ENCODE measurements at places on chromosomes 6 and 20.

GRCh38 chr20:53688085-53688484 is 94.4 kb upstream of the ZNF217 start:
- DNase-seq = no peak

GRCh38 chr6:37170273-37171200 is 585 bp downstream of the PIM1 start:
- DNase-seq = peak; percentile 31

GRCh38 chr6:157162766-157163433 is 160.4 kb downstream of the TMEM242 start:
- no peak for DNase-seq

GRCh38 chr6:159914565-159914923 is 23.8 kb downstream of the MAS1 start:
- DNase-seq = no peak

DNA sequence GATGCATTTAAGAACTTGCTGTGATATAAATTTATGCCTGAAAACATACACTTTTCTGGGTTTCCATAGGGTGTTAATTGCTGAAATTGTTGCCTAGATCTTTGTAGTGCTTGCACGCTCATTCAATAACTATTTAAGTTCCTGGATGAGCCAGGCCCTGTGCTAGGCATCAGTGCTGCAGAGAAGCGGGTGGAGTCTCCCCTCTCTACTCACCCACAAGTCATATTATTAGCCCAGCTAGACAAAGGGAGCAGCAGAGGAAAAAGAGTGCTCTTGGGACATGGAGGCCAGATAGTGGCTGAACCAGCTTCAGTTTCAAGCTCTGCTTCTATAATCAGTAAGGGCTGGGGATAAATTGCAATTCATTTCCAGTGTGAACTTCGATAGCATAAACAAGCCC is 329.1 kb downstream of the TFAP2B start:
- no peak for DNase-seq

DNA sequence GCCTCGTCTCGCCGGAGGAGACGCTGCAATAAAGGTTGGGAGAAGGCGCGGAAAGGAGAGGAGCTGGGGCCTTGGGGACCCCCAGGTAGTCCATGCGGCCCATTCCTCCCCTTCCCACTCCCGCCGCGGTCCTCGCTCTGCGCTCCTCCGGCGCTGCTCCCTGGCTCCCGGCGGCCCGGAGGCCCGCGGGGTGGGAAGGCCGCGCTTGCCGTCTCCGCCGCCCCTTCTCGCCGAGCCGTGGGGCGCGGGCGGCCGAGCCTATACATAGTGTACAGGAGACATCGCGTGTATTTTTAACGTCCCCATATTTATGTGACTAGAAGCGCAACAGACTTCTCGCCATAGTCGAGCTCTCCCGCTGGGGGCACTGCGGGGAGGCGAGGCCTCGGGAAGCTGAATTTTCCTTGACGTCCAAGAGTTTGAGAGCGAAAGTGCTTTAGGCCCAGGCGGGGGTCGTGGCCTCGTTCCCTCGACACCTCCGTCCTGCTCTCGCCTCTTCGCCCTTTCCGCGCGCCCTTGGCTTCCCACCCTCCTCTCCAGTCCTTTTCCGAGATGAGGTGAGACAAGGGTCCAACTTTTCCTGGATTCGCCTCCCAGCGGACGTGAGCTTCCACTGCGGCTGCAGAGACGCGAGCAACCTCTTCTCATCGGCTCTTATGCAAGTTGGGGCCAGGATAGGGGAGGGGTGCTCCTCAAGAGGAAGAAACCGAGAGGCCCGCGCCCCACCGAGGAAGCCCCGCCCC is 29.0 kb downstream of the SLC12A5 start:
- no peak for DNase-seq

- no peak for DNase-seq
These were observed 24.3 kb downstream of the EPB41L2 start for GRCh38 chr6:131038597-131039344.

DNA sequence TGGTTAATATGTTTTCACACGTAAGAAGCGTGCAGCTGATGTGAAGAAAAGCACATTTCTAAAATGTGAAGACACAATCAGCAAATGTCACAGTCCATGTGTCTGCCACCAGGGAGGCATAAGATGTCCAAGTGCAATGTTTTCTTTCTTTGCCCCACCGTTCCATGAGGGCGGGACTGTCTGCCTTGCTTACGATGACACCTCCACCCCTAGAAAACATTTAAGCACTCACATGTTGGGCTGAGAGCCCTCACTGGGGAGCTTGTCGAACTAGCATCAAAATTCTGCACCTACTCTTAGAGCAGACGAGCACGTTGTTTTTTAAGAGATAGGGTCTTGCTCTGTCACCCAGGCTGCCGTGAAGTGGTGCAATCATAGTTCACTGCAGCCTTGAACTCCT is 57.6 kb downstream of the PSMG4 start:
- no peak for DNase-seq

- DNase-seq = no peak
These were observed 50.0 kb upstream of the CLDN20 start for GRCh38 chr6:155213611-155214372.

DNA sequence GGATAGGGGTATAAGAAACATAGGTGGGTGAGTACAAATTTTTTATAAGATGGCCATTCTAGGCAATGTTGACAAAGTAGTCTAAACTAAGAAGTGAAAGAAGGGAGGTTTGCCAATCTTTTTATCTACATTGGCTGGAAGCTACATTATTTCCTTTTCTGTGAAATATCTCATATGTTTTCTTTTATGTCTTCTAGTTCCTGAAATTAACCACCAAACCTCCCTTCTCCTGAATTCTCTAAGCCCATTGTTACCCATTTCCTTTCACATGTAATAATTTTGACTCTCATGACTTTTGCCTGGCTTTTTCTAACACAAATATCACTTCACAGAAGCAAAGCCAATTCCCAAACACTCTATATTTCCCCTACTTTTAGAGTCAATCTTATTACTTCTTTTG is 496.2 kb upstream of the JAG1 start:
- no peak for DNase-seq

DNA sequence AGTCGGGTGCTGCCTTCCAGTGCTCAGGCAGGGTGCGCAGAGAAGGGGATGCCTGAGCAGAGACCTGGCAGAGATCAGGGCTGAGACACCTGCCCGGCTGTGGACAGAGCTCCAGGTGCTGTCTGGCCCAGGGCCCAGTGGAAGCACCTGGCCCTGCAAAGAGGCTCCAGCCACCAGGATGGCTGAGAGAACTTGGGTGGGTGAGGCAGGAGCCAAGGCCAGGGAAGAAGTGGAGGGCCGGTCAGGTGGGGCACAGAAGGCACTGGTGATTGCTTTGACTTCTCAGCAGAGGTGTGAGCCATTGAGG is 31.2 kb downstream of the PNLDC1 start:
- DNase-seq = no peak

GRCh38 chr6:14518515-14519217 is 401.1 kb downstream of the CD83 start:
- no peak for DNase-seq
